ENCODE measurements at places on chromosomes 3 and 15.
A peak's percentile ranks its signal among the peaks of the same experiment; 100 is the strongest.

- DNase-seq: no peak
These were observed 77.2 kb upstream of the SLITRK3 start for GRCh38 chr3:165273411-165273810.

DNA sequence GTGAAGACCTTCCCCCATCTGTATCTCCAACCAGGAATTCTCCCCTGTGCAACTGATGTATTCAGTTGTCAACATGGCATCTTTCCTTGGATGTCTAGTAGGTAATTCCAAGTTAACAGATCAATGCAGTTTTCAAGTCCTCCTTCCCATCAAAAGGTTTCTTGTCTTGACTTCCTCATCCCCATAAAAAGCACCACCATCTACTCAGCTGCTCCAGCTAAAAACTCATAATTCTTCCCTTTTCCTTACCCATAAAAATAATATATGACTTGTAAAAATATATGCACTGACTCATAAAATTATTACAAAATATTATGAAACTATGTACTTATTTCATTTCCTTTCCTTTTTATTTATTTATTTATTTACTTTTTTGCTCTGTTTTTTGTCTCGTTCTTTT, 5.0 kb upstream of the CAND2 start:
- no peak for DNase-seq

- DNase-seq: no peak
These were observed 424.8 kb upstream of the TGFBR2 start for GRCh38 chr3:30181581-30181980.

- no peak for DNase-seq
These were observed 53.4 kb upstream of the C15orf39 start for GRCh38 chr15:75148280-75148679.

DNA sequence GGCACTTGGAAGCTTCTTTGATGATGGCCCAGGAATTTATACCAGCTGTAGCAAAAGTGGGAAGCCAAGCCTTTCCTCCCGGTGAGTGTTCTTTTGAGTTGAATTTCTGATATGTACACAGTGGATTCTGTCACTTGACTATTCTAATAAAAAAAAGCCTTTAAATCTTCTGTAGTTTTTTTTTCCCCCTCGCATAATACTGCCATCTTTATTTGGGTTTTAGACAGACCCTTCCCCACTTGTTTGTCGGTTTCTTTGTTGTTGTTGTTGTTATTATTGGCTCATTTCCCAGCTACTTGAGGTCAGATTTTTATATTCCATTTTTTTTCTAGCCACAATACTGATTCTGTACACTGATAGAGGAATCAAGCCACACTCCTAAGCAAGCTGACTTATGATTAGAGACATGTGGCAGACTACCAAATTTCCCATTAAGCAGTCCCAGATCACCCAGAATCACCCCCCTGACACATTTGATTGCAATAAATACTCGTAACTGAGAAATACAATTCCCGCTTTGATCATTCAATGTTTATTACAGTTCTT, 122.4 kb upstream of the IL12A start:
- no peak for DNase-seq

DNA sequence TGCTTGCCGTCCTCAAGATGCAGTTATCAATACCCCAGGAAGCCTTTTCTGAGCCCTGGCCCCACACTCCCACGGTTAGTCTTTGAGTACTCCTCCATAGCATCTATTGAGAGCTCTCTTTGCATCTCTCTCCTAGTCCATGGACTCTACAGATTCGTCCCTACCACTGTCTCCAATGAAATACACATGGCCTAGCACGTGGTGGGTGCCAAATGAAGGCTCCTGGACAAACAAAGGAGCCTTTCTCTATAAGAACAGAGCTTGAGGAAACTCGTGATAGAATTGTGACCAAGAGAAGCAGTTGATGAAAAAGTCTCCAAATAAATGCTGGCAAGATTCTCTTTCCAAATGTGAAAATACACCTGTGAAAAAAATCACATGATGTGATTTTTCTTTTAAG, 166.1 kb downstream of the GABRG3 start:
- DNase-seq: no peak

- peak; percentile 40 for DNase-seq
These were observed 99.9 kb downstream of the TLE3 start for GRCh38 chr15:69997813-69998212.

GRCh38 chr15:67558502-67558901, 16.0 kb downstream of the MAP2K5 start:
- no peak for DNase-seq

DNA sequence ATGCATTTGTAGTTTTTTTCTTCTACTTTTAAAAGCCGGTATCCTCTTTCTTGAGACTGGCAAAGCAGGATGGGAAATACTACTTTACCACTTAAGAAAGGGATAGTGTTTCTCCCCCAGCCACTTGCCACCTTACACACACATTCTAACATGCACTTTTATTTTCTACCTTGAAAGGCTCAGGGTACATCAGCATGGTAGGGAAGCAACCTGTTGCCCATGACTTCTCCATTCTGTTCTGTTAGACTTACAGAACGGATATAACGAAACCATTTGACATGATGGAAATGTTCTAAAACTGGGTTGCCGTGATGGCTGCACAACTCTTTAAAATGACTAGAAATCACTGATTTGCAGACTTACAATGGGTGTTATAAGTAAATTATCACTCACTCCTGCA, 405.5 kb downstream of the SHQ1 start:
- no peak for DNase-seq

DNA sequence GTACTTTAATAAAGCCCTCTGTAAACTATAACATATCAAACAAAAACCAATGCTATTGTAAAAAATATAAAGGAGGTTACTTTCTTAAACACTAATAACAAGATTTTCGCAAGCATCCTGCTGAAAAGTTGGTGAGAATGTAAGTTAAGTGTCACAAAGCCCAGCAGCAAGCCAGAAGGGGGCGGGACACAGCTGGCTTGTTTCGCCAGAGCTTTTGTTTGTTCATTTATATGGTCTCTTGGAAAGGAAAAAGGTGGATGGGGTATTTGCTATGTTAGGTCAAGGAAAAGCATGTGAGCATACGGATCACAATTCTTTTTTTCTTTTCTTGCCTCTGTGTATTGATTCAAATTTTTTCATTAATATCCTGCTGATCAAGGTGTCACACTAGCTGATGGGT, 59.9 kb downstream of the HACD2 start:
- no peak for DNase-seq

DNA sequence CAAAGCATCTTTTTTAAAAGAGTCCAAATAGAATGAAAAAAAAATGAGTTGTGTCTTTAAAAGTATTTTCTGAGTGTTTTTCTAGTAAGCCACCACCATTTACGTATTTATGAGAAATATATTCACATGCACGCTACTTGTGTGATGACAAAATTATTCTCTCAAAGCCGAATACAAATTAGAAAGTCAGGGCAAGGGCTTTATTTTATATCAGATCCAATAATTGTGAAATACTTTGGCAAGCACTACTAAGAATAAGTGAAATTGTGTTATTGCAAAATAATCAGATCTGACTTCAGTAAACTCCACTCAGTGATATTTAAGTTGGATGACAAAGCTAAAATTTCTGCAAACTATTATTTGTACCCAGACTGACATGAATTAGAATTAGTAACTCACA, 589.3 kb upstream of the KCNMB2 start:
- DNase-seq: no peak

DNA sequence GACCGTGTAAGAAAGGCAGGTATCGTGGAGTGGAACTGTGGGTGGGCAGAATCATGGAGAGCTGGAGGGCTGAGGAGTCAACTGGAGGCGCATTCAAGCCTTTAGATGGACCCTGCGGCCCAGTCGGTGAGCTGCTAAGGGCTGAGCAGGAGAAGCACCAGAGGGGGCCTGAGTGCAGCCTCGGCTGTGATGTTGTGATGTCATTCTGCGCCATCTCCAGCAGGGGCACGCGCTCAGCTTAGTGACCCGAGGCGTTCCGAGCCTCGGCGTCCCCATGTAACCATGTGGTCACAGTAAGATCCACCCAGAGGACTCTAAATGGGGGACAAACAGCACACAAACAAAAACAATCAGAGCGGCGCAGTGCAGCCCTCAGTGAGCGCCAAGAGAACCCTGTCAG, 76.8 kb downstream of the VGLL4 start:
- DNase-seq: no peak

DNA sequence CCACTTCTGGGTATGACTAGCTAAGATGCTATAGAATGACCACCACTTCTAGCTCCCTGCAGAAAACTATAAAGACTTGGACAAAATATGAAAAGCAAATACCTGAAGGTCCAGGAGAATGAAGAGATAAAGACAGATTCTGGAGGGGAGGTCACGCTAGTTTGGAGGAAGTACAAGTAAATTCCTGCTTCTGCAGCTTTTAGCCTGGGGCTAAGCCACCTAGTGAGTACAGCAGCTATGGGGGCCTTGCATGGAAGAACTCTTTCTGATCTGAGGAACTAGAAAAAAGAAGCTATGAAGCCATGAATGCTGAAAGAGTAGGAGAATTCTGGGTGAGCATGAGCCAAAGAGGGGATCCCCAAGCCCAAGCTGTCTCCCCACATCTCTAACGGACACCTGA, 29.8 kb downstream of the NRG4 start:
- DNase-seq: no peak

DNA sequence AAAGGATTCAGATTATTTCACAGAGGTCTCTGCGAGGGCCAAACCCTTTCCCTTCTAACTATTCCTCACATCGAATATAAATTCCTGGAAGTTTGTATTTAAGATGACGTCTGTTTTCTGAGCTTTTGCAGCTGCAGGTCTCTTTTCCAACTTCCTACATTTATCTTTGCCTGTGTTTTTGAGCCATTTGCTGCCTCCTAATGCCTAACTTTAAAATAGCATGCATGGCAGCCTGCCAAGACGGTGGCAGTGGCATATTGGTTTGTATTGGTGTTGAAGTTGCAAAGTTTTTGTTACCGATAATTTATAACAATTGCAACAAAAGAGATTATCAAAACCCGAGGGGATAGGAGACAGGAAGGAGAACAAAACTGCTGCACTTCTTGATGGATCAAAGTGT, 187.1 kb upstream of the DNAJC19 start:
- DNase-seq: no peak

- DNase-seq: no peak
These were observed 32.3 kb downstream of the PAQR9 start for GRCh38 chr3:142931222-142931621.

- DNase-seq: no peak
These were observed 76.2 kb downstream of the MRPL46 start for GRCh38 chr15:88391006-88391405.

DNA sequence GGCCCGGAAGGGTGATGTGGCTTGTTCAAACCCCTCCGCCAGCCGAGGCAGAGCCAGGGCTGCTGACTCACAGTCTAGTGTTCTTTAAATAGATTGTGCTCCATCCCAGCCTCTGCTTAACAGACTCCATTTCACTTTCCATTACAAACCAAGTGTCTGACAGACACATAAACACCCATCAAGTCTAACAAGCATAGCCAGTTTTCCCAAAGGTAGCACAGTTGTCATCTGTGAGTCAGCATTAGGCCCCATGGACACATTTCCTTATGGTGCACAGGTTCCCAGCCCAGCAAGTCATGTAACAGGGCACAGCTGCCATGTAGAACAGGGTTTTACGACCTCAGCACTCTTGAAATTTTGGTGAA, 109.9 kb upstream of the RAP2B start:
- DNase-seq: no peak

GRCh38 chr15:70486451-70487386, 276.6 kb downstream of the UACA start:
- DNase-seq: no peak

- no peak for DNase-seq
These were observed 83.4 kb downstream of the VPS8 start for GRCh38 chr3:184895350-184895749.

GRCh38 chr15:68402432-68403160, 29.4 kb downstream of the ITGA11 start:
- DNase-seq: peak; percentile 77

GRCh38 chr15:31153531-31153930, 52.0 kb upstream of the TRPM1 start:
- DNase-seq: peak; percentile 38

- DNase-seq: no peak
These were observed 45.2 kb upstream of the SEC61A1 start for GRCh38 chr3:128007033-128007424.

DNA sequence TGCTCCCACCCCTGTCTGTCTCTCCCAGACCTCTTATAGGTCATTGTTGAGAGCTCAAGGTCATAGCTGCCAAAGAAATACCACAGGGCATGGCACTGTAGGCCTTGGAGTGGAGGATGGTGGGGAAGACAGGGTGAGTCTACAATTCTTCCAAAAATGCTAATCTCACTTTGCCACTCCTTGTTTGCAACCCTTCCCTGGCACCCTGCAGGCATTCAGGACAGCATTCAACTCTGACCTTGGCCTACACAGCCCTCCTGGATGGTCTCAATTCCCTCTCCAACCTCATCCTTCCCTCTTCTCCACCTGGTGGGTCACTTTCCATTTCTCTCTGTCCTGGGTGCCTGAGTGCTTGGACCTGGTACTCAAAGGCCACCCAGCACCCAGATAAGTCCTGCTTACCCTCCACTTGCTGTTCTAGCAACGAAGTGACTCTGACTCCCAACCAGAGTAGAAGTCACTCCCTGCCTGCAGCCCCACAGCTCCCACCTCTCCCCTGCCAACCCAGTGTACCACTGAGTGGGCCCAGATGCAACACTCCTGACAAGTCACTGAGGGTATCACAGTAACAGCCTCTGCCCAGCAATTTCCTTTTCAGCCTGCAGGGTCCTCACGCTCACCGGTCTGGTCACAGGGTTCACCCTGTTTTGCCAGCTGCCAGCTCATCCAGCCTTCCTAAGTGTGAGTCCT, 36.6 kb downstream of the AMOTL2 start:
- peak; percentile 54 for DNase-seq

GRCh38 chr3:133821767-133822638, 16.4 kb downstream of the SRPRB start:
- DNase-seq: no peak

- DNase-seq: no peak
These were observed 23.7 kb downstream of the TPRA1 start for GRCh38 chr3:127566833-127567232.

DNA sequence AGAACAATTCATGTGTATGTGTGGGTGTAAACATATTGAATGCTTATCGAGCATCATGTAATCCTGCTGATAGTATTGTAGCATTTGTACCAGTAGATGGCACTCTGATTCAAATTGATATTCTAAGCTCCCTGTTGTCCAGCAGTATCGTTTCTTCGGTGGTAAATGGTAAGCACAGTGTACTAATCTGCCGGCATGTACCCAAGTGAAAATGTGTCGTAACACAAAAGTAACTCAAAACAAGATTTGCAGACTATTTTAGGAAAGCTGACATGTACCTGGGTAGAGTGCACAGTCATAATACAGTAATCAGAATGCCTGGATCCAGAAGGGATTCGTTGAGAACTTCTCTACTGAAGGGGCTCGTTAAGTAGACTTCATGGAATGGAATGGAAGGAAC, 31.7 kb upstream of the MNS1 start:
- peak; percentile 29 for DNase-seq

- DNase-seq: no peak
These were observed 46.2 kb downstream of the WNT7A start for GRCh38 chr3:13833506-13834257.

DNA sequence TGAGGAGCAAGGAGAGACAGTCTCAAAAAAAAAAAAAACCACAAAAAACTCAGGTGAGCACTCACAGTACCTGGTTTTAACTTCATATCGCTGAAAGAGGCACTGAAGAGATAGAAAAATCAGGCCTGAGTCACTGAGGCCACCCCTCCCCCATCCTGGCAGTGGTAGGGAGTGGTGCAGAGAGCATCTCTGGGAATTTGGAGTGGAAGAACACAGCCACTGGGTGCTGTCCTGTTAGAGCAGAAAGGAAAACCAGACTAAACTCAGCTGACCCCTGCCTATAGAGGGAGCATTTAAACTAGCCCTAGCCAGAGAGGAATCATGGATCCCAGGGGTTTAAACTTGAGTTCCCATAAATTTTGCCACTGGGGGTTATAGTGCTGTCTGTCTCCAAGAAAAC, 22.2 kb upstream of the DNAJC13 start:
- no peak for DNase-seq
